Panc1 (cell line): ENCODE measurements at places on chromosomes 11 and 22. TPM values are rescaled to one million over a fixed set of nuclear protein-coding genes. Genes with fewer than 3 reads are reported as not detected.

Gene TOP3B
- 29.1 TPM for total RNA-seq

- peaks cover 25% of the 10 kb centered on the region for H3K36me3 ChIP-seq
- peak overlapping the region; percentile 91 for H3K4me3 ChIP-seq
- peaks cover 48% of the 10 kb centered on the region for H3K4me1 ChIP-seq
- no peak for DNase-seq
These were observed 2.7 kb downstream of the NEAT1 start for GRCh38 chr11:65425105-65425970.

DNA sequence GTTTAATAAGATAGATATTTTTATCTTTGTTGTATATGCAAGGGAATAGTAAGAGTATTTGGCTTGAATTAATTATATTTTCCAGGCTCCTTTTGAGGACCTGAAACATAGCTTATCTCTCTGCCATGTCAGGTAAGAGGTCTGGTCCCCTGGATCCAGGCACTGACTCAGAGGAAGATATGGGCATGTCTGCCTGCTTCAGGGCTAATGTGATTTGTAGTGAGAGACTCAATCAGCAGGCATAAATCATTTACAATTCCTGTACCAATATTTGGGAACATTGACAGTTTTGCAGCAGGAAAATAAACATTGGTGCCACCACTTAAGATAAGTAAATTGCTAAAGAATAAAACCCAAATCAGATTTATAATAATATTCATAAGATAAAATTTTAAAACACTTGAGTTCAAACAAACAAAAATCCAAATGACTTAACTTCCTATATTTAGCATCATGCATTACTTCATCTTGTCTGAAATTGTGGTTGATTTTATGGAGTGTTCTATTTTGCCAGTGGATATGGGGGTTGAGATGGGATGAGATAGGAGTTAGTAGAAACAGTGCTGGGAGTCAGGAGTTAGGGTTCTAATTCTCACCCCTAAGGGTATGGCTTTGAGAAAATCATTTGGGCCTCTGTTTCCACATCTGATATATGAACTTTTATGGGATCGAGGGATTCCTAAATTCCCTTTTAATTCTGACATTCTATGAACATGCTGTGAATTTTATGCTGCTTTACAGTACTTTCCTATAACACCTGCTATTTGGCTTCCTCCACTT is 5.1 kb upstream of the CALCA start:
- H3K4me1 ChIP-seq, result peaks cover 8% of the 10 kb centered on the region; the same call in 1 of the 2 replicates
- no peak for DNase-seq
- H3K27ac ChIP-seq, result no peak overlapping the region
- H3K4me3 ChIP-seq, result no peak overlapping the region
- no peaks in the 10 kb centered on the region for H3K36me3 ChIP-seq

Gene PDE2A
- total RNA-seq, result 0.74 TPM

DNA sequence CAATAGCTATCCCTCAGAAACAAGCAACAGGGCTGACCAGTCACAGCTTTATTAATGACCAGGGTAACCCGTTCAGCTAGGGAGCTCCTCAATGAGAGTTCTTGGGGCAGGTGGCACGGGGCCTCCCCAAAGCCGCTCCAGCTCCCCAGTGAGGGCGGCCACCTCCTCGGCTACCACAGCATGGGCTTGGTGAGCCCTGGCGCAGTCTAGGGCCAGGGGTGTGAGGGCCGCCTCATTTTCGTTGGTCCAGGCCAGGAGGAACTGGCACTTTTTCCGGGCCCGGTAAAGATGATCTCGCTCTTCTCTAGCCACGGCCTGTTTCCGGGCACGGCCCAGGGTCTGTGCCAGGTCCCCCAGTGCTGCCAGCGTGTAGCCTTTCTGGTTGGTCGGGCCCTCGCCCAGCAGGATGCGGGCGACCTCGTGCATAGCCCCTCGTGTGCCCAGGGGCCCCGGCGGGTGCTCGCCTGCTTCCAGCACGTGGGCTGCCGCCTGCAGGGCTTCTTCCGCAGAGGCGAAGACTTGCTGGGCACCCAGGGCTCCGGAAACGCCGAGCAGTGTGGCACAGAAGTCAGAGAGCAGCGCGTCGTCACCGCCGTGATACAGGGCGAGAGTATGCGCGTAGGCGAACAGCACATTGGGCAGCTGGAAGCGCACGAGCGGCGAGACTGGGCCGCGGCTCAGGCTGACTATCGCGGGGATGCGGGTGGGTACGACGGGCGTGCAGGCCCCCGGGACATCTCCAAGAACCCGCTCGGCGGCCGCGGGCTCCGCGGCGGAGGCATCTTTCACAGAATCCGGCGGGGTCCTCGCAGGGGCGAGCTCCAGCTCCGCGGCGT is 913 bp downstream of the ZNHIT2 start:
- peaks cover 15% of the 10 kb centered on the region for H3K36me3 ChIP-seq
- DNase-seq, result no peak
- H3K27me3 ChIP-seq, result no peaks in the 10 kb centered on the region
- peaks cover 33% of the 10 kb centered on the region for H3K4me1 ChIP-seq
- H3K27ac ChIP-seq, result peak overlapping the region; percentile 89

Gene CSRP3
- not detected for total RNA-seq
